ENCODE measurements at places on chromosomes 2 and 18.

DNA sequence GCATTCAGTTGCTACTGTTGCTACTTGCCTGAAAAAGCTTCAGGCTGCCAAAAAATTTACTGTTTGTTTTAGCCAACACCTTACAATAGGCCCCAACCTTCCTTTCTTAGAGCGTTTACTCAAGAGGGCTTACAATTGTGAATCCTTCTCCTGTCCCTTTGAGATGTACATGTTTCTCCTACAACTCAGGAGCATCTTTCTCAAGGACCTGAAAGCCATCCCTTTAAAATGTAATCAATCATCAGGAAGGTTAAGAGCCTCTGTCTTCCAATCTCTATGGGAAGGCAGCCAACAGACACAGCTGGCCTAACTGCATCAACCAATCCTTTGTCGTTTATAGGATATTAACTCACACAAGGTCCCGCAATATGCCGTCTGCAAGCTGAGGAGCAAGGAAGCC lies 3.4 kb upstream of the IER3IP1 start:
- DNase-seq = no peak

DNA sequence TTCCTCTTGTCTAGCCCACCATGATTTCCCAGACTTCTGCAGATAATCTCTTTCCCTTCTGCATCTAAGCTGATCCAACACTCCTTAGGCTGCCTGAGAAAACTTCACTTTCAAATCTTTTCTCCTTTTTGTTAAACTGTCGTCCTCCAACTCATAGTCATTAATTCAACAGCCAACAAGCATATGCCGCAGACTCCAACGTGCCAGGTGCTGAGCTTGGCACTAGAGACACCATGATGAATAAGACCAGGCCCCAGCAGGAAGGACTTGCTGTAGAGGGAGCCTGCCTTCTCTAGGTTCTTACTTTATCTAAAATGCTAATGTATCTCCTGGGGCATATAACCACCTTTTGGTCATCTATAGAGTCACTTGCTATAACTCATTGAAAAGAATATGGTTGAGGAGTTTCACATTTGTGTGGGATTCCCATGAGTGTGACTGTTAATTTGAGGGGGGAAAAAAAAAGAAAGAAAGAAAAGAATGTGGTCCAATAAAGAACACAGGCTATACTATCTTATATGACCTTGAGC lies 51.0 kb downstream of the ANKRD44 start:
- DNase-seq = no peak

GRCh38 chr2:98160554-98160953 lies 73.6 kb downstream of the VWA3B start:
- no peak for DNase-seq

DNA sequence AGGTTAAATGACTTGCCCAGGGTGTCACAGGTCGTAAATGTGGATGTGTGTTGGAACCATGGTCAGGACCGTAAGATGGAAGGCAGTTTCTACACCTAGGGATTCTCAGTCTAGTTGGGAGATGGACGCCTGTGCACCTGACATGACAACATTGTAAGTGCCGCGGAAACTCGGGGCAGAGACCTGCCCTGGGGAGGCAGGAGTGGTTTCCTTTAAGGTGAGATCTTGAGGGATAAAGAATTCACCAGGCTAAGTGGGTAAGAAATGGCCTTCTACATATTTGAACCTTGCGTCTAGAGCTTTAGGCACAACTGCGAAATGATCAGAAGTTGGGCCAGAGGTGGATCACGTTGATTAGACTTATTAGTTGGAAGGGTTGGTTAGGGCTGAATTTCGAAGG lies 1.6 kb downstream of the DGKD start:
- DNase-seq = no peak

Data from naive thymus-derived CD4-positive, alpha-beta T cell (primary cell).